ENCODE measurements at places on chromosomes 11 and 22.
A peak's percentile ranks its signal among the peaks of the same experiment; 100 is the strongest.

GRCh38 chr11:26947379-26947844 is 46.5 kb upstream of the FIBIN start:
- no peak for DNase-seq

DNA sequence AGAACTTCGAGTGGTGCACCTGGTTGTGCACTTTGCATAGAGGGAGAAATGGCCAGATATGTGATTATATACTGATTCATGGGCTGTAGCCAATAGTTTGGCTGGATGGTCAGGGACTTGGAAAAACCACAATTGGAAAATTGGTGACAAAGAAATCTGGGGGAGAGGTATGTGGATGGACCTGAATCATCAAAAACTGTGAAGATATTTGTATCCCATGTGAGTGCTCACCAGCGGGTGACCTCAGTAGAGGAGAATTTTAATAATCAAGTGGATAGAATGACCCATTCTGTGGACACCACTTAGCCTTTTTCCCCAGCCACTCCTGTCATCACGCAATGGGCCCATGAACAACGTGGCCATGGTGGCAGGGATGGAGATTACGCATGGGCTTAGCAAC is 48.0 kb upstream of the NARS2 start:
- DNase-seq = no peak

DNA sequence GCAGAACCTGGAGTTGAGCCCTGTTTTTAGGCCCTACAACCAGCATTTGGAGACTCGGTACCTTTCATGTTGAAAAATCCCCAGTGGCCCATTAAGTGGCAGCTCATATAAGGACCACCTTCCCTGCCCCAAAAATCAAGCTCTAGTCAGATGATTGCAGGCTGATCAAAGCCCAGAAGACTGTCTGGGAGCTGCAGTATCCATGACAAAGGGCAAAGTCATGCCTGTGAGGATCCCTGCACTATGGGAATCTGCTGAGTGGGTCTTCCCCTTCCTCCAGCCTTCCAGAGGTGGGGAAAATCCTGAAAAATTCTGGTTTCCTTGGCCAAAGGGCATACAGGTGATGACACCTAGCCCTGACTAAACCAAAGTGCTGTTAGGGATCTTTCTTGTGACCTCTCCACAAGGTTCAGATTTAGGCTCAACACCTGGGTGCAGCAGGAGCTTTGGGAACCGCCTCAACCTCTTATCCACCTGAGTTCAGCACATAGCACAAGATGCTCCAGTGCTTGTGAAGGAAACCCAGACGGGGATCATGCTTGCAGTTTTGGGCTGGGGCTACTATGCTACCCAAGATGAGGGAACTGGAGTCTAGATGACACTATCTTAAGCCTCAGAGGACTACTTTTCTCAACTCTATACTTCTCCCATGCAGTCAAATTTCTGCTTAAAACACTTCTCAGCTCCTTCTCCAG is 1.2 kb upstream of the TRIM3 start:
- DNase-seq = peak; percentile 15

GRCh38 chr11:37449146-37449545 is 851.1 kb upstream of the RAG2 start:
- DNase-seq = no peak

DNA sequence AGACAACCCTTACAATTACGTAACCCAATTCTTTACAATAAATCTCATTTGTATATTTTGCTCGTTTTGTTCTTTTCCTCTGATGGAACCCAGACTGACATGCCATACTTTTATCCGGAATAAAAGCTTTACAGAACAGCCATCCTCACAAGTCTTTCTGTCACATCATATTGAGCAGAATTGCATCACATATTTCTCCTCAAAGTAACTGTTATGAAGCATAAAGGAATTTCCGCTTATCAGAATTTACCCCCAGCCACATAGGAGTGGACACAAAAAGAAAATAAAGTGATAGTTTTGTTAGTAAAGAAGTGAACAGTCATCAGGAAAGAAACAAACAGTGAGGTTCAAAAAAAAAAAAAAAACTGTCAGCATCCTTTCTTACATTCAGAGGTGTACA is 539.5 kb upstream of the LUZP2 start:
- DNase-seq = no peak

DNA sequence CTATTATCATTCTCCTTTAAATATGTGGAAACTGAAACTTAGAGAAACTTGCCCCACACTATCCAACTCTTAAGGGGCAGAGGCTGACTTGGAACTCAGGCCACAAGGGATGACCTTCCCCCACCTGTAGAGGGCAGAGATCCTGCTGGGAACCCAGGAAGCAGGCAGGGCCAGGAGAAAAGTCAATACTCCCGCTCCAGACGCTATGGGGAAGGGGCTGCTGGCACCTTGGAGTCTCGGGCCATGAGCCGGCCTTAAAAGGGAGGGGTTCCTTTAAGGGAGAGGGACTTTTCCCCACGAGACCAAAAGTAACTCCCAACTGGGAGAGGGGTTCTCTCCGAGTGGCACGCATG is 620 bp upstream of the ANO5 start:
- DNase-seq = no peak

DNA sequence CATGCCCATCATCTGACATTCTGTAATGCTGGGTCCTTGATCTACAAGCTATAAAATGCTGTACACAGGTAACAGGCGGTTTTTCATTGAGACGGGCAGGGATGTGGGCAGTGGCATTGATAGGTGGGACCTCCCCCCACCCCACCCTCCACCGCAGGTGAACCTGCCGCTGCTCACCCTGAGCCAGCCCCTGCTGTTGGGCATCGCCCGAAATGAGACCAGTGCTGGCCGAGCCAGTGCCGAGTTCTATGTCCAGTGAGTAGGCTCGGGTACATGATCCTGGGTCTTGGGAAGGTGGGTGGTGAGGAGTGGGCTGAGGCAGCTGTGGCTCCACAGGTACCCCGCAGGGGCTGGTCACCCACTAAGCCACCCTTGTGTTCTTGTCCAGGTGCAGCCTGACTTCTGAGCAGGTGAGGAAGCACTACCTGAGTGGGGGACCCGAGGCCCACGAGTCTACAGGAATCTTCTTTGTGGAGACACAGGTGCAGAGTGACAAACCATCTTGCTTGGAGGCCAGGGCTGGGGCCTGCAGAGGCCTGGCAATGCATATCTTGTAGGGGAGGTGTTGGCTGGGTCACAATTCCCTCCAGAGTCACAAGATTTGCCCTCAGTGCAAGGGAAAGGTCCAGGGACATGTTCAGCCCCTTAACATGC is 1.1 kb upstream of the DNAJC4 start:
- no peak for DNase-seq

- DNase-seq = no peak
Measured at GRCh38 chr11:72224564-72225410, at the start of gene INPPL1. Gene INPPL1, plus strand, starts transcription at chr11:72224767. Its CDS starts 218 bp downstream, at chr11:72224985.

DNA sequence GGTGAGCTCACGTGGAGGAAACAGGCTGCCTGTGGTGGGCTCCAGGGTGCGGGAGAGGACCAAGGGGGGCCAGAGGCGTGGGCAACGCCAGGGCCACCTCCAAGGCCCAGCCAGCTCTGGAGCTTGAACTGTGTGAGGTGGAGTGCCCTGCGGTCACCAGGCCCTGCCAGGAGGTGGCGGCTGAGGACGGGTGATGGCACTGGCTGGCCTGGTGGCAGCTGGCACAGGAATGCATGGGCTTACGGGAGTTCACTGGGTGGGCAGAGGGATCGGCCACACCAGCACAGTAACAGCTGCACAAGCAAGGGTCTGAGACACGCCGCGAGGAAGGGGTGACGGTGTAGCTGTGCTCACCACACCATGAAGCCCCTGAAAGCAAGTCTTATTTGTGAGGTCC is 15.8 kb downstream of the TOLLIP start:
- DNase-seq = peak; percentile 14

GRCh38 chr11:68324241-68324640 is 11.8 kb downstream of the LRP5 start:
- no peak for DNase-seq

DNA sequence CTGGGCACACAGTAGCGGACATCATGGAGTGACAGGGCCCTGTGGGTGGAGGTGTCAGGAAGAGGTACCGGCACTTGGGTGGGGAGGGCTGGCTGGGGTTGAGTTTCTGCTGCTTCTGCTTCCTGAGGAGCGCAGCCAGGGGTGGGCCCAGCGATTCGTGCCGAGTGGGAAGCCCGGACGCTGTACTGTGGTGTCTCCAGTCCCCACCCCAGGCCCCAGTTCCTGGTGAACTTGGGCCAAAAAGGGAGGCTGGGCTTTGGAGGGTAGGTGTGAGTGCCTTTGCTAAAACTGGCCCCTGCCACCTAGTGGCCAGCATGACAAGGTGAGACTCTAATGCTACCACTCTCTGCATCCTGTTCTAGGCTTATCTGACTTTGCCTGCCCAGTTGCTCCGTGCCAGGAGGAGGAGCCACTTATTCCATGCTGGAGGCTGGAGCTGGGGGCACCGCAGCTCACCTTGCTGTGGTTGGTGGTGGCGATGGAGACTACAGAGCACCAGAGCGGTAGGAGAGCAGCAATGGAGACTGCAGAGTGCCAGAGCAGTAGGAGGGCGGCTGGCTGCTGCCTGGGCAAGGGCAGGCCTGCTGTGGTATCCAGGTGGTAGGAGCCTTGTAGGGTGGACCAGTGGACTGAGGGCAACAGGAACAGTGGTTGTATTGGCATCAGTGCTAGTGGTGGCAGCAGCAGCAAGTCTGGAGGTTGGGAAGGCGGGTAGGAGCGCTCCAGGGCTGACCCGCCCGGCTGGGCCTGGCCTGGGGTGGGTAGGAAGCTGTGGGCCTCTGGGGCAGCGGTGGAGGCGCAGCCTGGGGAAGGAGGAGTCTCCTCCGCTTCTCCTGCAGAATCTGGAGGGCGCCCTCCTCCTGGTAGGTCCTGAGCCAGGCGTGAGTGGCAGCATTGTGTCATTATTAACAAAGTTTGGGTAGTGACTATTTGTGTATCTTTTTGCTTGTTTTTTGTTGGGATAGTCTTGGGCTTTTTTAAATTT is 2.2 kb upstream of the RFPL2 start:
- DNase-seq = peak; percentile 40

DNA sequence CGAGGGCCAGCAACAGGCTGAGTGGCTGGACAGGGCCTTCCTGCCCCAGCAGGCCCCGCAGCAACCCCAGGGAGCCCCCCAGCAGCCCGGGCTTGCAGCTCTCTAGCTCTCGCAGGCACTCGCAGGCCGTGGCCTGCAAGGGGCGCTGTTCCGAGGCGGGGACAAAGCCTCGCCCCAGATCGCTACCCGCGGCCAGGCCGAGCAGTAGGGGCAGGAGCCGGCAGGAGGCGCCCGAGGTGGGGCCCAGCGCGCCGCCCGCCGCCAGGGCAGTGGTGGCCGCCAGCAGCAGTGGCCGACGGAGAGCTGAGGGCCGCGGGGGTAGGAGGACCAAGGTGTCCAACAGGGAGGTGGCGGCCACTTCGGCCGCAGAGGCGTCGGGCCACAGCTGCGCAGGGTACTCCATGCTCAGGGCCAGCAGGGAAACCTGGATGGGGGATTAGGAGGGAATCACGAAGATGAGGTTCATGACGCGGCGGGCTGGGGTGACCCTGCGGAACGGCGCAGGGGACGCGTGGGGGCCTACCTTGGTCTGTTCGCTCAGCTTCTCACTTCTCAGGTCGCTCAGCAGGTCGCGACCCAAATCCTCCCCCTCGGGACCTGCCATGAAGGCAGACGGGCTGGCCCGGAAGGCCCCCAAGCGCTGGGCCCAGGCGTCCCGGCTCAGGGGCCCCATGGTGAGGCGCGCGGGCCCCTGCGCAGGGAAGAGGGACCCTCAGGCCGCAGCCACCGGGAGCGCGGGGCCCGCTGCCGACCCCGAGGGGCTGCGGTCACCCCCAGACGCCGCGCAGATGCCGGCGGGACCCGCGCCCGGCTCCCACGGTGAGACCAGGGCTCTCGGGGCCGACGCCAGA is 632 bp downstream of the AP5B1 start:
- DNase-seq = peak; percentile 79

- no peak for DNase-seq
Measured at GRCh38 chr22:36865346-36865745, 4.5 kb downstream of the NCF4 start.

GRCh38 chr11:30583476-30584280 is 2.5 kb downstream of the MPPED2 start:
- no peak for DNase-seq

DNA sequence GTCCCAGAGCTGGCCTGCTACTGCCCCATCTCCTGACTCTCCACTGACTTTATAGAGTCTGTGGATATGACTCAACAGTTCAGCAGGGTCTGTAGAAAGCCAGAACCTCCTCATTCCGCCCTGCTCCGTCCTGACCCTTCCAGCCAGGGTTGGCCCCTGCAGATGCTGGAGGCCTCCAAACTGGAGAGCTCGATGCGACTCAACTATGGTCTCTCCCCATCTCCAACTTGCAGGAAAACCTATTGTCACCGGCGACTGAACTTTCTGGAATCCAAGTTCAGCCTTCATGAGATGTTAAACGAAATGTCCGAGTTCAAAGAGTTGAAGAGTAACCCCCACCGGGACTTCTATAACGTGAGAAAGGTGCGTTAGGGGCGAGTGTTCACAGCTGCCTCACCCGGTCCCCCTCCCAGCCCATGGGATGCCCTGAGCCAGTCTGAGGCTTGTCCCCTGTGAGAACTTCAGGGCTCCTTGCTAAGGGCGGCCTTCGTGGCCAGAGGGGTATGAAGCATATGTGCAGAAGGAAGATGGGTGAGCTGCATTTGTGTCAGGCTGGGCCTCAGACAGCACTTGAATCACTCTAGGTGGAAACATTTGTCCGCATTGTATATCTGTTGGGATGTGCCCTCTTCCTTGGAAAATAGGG is 32.1 kb downstream of the AMPD3 start:
- DNase-seq = no peak

- no peak for DNase-seq
Measured at GRCh38 chr11:15970506-15971214, 385.7 kb downstream of the SOX6 start.

- DNase-seq = no peak
Measured at GRCh38 chr11:34537636-34538035, 24.0 kb upstream of the ELF5 start.

GRCh38 chr22:37018815-37019308 is 385 bp downstream of the TST start:
- no peak for DNase-seq

DNA sequence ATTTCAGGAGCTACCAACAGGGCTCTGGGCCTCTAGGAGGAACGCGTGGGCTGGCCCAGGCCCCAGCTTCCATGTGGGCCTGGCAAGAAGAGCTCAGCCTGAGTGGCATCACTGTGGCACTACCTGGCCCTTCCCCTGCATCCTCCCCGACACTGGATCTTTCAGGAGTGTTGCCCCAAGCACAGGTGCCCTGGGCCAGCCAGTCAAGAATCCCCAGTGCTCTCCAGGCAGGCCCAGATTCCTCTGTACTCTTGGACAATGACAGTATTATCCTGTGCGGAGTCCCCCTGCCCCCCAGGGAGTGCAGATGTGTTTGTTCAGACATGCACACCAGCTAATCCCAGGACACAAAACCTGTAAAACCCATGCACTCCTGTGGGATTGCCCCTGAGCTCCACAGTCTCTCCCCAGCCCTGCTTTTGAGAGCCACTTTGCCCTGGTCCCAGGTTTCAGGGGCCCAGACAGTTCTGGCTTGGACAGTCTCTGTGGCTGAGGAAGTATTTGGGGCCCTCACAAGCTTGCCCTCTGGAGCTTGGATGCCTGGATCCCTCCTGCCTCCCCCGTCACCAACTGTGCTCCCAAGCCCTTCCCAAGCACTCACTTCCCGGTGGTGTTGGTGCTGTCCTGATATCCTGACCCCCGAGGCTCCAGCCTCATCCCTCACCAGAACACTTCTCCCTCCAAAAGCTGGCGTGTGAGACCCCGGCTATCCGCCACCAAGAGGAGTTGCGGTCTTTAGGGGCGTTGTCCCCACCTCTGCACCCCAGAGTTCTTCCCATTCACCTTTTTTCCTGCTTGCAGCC is 39.9 kb downstream of the KCNC1 start:
- no peak for DNase-seq

- DNase-seq = no peak
Measured at GRCh38 chr11:61158691-61159381, 2.4 kb downstream of the VPS37C start.

Data from CD4-positive, alpha-beta T cell treated with Interleukin-4 for 1 hour (primary cell).